ENCODE measurements at places on chromosomes 16 and 17. TPM values are rescaled to one million over a fixed set of nuclear protein-coding genes. Genes with fewer than 3 reads are reported as not detected.

DNA sequence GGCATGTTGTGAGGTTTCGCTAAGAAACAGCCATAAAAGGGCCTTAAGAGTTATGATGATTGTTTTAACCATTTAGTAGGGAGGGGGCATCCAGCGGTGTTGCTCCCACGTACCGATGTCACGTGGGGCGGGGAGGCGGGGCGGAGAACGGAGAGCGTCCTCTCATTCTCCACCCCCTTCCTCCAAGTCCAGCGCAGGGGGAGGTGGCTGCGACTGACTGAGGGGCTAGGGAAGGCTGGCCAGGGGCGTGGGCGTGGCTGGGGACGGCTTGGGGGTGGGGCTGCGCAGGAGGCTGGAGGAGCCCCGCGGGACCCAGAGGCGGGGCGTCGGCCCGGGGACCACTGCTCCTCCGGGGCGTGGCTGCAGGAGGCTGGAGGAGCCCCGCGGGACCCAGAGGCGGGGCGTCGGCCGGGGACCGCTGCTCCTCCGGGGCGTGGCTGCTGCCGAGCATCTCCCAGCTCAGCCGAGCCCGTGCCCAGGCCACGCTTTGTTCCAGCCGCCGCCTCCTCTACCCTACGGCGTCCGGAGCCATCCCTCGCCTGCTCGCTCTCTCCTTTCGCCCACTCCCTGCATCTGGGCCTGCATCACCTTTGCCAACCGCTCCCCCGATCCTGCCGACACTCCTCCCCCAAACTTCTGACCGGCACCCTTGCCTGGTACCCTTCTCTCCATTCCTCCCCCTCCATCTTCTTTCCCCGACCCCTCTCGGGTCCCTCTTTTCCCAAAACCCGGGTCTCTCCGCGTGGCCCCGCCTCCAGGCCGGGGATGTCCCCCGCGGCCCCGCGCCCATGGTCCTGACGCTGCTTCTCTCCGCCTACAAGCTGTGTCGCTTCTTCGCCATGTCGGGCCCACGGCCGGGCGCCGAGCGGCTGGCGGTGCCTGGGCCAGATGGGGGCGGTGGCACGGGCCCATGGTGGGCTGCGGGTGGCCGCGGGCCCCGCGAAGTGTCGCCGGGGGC is at the start of gene SARM1:
Gene SARM1, plus strand, starts transcription at position 450 of the 958 bp plus-strand sequence. Its CDS starts 339 bp downstream, at position 789.
- peak; percentile 97 for DNase-seq

Gene FOXN1
- polyA plus RNA-seq = not detected

DNA sequence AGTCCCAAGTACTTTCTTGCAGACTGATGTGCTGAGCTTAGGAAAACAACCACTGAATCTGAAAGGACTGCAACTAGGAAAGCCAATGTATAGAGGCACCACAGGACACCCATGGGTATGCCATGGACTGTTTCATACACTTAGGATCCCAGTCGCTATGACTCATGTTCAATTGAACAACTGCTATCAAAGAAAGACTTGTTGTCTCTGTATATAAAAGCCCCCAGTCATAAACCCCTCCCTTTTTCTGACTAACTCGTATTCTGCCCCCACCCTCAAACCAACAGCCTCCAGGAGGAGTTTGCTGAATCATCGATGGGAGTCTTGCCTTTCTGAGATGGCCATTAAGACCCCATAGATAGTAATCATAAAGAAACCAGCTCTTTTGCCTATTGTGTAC is 205.4 kb downstream of the ANKFN1 start:
- no peak for DNase-seq

DNA sequence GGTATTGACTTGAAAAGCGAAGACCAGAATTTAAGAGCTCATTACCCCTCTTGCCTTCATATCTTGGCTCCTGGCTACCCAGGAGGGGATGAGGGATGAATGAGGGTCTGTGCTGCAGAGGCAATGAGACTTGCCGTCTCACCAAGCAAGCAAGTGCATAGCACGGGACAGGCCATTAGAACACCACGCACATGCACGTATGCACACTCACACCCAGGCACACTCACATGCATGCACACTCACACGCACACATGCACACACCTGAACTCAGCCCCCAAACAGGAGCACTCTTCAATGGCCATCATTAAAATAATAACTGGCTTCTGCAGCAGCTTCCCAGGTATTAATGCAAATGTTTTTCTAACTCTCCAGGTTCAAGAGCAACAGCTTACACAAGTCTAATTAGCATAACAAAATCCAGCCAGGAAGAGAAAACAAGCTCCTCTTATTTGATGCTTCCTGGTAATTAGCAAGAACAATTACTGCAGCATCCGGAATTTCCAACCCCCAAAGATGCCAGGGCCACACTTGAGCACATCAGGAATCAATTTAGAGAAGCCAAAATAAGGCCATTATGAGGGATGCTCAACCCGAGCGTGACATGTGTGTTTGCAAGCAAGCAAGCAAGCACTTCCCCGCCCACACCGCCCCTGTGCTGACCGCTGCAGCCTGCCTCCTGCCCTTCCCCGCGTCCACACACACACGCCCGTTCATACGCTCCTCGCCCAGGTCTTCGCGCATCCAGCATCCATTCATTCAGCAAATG is 171.6 kb upstream of the TNRC6C start:
- no peak for DNase-seq

DNA sequence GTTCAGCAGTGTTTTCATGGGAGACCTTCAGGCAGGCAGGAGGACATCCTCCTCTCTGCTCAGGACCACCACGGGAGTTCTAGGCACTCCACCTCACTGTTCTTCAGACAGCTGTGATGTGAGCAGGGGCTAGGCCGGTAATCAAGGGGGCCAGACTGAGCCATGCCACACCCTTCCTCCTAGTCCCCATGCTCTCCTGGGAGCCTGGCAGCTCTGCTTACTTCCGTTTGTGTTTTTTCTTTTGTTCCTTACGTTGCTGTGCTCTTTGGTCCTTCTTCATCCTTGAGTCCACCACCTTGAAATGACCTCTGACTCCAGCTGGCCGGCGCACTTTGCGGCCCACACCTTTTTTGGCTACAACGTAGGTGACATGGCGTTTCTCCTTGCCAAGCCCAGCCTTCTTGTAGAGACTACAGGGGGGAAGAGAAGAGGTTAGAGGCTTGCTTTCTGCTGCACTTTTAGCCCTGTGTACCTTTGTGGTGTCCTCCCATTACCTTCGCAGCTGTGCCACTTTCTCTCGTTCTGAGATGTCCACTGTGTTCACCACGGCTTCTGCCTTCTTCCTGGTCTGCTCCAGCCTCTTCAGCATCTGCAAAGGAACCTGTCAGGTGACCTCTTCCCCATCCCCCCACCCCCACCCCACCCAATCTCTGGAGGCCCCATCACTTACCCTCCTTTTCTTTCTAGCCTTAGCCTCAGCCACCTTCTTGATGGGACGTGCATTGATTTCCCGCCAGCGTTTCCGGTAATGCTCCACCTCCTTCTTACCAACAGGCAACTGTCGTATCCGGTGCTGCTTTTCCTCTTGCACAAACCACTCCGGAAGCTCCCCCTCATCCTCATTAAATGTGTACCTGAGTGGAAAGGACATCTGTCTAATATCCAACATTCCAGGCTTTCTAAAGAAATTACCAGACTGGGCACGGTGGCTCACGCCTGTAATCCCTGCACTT is 7.4 kb upstream of the PSMC5 start:
- DNase-seq = no peak

GRCh38 chr17:33342025-33342424 is 48.9 kb upstream of the ASIC2 start:
- DNase-seq = no peak

GRCh38 chr17:17938388-17939107 is 33.7 kb downstream of the TOM1L2 start:
- DNase-seq = no peak

DNA sequence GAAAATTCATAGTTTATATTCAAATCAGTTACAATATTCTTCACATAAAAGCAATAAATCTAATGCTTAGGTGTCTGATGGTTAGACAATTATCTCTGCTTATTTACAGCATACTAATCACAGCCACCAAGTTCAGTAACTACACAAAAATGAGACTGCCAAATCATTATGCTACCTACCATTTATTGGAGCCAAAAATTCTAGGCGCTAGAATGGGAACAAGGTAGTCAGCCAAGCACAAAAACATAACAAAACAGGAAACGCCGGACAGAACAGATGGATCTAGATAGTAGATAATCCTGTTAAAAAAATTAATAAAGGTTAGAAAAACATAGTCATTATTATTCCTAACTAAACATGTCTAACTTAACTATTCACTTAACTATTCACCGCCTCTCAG is 3.6 kb downstream of the ARL6IP1 start:
- no peak for DNase-seq

GRCh38 chr16:69852815-69853214 is 90.7 kb downstream of the WWP2 start:
- DNase-seq = no peak

DNA sequence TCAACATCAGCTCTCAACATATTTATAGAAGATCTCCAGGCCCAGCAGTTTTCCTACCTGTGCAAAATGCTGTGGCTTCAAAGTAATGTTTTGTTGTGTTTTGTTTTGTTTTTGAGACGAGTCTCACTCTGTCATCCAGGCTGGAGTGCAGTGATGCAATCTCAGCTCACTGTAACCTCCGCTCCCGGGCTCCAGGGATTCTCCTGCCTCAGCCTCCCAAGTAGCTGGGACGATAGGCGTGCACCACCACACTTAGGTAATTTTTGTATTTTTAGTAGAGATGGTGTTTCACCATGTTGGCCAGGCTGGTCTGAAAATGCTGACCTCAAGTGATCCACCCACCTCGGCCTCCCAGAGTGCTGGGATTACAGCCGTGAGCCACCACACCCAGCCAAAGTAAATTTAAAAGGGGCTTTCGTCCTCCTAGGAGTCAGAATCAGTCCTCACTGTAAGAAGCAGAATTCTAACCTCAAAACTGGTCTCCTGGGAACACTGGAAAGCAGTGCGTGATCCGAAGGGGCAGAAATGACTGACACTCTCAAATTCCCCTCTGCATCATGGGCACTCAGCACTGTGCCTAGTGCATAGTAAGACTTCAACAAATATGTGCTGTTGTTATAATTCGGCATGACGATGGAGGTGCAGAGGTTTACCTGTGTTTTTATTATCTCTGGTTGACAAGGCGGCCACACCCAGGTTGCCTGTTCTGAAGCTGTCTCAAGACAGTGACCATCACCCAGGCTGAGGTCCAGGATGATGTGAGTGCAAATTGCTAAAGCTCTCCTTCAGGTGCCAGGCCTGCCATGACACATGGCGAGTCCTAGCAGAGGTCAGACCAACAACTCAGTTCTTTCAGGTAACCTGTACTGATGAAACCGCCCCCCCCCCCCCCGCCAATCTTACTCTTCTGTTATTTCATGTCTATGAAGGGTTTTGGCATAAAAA is 59.8 kb downstream of the ADCY9 start:
- no peak for DNase-seq

DNA sequence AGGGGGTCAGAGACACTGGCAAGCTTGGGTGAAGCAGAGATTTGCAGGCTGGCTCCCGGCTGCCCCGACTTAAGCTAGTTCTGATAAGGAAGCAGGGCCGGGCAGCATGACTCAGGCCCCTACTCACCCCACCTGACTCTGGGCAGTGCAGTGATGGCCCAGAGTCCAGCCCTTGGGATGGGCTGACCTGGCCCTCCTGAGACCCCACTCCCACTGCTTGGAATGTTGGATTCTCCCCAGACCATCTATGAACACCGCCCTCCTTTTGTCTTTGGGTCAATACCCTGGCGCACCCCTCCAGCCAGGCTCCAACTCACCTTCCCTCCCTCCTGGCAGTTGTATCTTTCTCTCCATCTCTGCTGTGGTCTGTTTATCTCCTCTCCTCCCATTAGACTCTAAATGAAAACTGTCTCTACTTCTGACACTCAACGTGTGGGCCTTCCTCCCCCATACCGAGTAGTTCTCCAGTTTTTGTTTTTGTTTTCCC is 21.0 kb downstream of the LGALS3BP start:
- DNase-seq = peak; percentile 27

DNA sequence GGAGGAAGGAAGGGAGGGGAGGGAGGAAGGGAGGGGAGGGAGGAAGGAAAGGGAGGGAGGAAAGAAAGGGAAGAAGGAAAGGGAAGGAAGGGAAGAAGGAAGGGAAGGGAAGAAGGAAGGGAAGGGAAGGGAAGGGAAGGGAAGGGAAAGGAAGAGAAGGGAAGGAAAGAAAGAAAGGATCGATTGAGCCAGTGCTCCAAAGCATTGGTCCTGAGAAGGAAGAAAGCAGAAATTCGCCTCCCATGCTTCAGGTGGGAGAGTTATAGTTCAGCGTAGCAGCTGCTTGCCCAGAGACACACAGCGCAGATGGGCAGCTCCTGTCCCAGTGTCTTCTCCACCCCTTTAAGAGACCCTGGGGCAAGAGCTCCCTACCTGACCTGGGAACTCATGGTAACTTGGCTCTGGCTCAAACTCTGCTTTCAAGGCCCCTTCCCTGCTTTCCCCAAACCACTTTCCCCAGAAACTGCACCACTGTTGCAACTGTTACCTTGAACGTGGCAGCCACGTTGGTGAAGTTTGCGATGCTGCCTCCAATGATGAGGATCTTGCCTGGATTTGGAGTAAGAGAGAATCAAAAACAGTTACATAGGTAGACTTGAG is 14.4 kb downstream of the ACLY start:
- DNase-seq = no peak

Gene TBC1D3K
- polyA plus RNA-seq = not detected

DNA sequence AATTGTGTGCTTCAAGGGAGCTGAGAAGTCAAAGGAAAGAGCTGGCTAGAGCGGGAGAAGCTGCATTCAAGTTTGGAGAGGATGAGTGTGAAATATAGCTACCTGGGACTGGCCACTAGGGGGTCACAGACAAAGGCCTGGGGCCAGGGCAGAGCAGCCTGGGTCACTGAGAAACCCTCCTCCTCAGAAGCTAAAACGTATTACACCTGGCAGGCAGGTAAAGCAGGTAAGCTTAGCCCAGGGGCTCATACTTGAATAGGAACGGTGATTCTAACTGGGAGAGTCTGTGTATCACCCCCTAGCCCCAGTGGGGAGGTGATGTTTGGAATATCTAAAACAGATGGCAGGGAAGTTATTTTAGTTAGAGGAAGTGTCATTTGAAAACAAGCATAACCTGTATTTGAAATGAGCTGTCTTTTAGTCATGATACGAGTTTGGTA is 6.8 kb downstream of the KRT37 start:
- peak; percentile 28 for DNase-seq

DNA sequence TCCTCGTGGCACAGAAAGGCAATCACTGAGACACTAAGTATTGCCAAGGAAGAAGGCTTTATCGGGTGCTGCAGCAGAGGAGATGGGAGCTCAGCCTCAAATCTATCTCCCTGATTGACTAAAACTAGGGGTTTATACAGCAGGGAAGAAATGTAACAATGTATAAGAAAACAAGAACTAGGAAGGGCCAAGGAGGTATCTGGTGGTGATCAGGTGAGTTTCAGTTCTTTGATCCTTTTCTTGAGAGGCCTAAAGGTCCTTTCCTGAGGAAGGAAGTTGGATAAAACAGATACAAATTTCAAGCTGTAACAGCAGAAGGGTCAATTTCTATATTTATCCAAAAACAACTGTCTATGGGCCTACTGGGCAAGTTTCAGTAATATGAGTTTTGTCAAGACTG is 212.4 kb downstream of the COPRS start:
- DNase-seq = no peak
